ENCODE measurements at places on chromosomes 2 and 18.

- H3K36me3 ChIP-seq, result no peaks in the 10 kb centered on the region
- H3K4me3 ChIP-seq, result no peak overlapping the region
- no peak overlapping the region for H3K27ac ChIP-seq
- no peak for DNase-seq
- H3K4me1 ChIP-seq, result no peaks in the 10 kb centered on the region
- H3K27me3 ChIP-seq, result no peaks in the 10 kb centered on the region
These were observed 1097.1 kb upstream of the SLC39A10 start for GRCh38 chr2:194559964-194560363.

- no peaks in the 10 kb centered on the region for H3K36me3 ChIP-seq
- H3K27ac ChIP-seq, result no peak overlapping the region
- no peak overlapping the region for H3K4me3 ChIP-seq
These were observed 80.2 kb upstream of the GCFC2 start for GRCh38 chr2:75790814-75791467.

- peak overlapping the region; percentile 90 for H3K27ac ChIP-seq
- H3K36me3 ChIP-seq, result no peaks in the 10 kb centered on the region
- no peaks in the 10 kb centered on the region for H3K27me3 ChIP-seq
- no peak overlapping the region for H3K4me3 ChIP-seq
These were observed 124.8 kb downstream of the COL6A3 start for GRCh38 chr2:237289139-237289538.

DNA sequence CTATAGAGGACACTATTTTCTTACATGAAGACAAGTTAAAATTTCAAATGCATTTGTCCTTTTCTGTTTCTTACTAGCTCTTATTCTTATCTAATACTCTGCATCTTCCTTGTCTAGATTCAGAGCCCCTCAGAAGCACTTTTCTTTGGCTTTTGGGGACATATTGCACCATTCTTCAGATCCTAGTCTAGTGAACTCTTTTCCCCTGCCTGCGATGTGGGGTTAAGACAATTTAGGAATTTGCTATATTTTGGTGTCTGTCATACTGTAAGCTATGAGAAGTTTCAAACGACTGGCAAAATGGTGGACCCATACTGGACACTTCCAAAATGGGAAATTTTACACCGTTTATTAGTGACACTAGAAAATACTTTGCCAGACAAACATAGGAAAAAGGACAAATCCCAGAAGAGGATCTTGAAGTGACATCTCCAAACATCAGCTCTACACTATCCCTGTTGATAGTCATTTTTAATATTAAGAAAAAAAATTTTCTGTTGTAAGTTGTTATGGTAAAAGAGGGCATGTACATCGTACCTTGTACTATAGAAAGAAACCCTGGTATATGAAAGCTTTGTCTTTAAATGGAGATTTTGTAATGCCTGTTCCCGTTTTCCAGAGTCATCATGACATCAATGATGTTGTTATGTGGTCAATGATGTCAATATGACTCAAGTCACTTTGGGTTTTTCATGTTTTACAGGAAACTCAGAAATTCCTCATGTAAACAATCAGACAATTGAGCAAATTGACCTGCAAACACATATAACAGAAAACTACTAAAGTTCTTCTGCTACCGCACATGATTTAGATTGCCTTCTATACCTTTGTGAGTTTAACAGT lies 4.4 kb upstream of the KYNU start:
- no peak for DNase-seq
- peak overlapping the region; percentile 90 for H3K27ac ChIP-seq
- H3K36me3 ChIP-seq, result no peaks in the 10 kb centered on the region
- peaks cover 12% of the 10 kb centered on the region for H3K4me1 ChIP-seq
- no peak overlapping the region for H3K4me3 ChIP-seq
- no peaks in the 10 kb centered on the region for H3K27me3 ChIP-seq

DNA sequence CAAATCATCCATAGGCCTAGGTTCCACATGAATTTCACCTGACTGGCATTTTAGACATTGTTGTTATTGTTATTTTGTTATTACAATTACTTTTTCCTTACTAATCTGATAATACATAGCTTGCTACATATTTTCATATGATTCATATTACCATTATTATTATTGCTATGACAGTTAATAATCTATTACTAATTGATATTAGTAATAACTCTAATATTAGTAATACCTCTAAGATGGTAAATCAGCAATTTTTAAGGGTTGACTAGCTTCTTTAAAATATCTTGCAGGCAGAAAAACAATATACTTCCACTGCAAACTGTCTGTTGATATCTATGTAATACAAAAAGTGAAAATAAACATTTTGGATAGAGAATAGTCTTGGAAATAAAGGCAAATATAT lies 48.6 kb upstream of the UBE2E3 start:
- no peak for DNase-seq
- peaks cover 5% of the 10 kb centered on the region for H3K4me1 ChIP-seq
- no peaks in the 10 kb centered on the region for H3K27me3 ChIP-seq
- no peaks in the 10 kb centered on the region for H3K36me3 ChIP-seq
- H3K27ac ChIP-seq, result no peak overlapping the region

- H3K4me3 ChIP-seq, result no peak overlapping the region
- peaks cover 4% of the 10 kb centered on the region for H3K4me1 ChIP-seq
- no peak for DNase-seq
- no peak overlapping the region for H3K27ac ChIP-seq
These were observed 41.7 kb downstream of the HPCAL1 start for GRCh38 chr2:10344105-10345066.

Measured in hepatocyte (in vitro differentiated cells).